ENCODE measurements at places on chromosomes 6 and 20. TPM values are rescaled to one million over a fixed set of nuclear protein-coding genes. Genes with fewer than 3 reads are reported as not detected.

The BTN1A1 gene
- total RNA-seq: 1.0 TPM

The SLC17A2 gene
- not detected for total RNA-seq

The ZNF311 gene
- total RNA-seq: not detected

The TMEM74B gene
- not detected for total RNA-seq

The TREM1 gene
- total RNA-seq: 0.55 TPM

The HLA-DQB1 gene
- total RNA-seq: 16.5 TPM

Data from OCI-LY7 (cell line).